ENCODE measurements at places on chromosomes 2 and 18.

DNA sequence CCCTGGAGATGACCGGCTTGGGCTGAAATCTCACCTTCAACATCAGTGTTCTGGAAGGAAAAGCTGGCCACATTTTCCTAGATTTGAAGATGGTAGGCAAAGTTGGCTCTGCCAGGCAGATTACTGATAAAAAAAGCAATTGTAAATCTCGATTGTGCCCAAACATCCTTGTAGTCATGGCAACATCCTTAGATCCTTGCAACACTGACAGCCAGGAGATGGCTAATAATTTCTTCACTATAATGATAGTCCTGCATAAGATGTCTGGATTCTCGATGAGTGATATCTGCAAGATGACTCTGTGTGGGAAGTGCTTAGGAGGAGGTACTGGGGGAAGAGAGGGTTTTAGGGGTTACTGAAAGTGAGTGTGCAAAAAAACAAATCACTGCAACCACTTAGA lies 149.1 kb downstream of the FSHR start:
- no peak for DNase-seq

GRCh38 chr2:124874676-124875075 lies 849.6 kb downstream of the CNTNAP5 start:
- no peak for DNase-seq

- no peak for DNase-seq
These were observed 429.1 kb downstream of the NRXN1 start for GRCh38 chr2:50602636-50603327.

- DNase-seq: no peak
These were observed 2.7 kb downstream of the CHPF start for GRCh38 chr2:219540784-219541504.

GRCh38 chr2:48531141-48531648 lies 1.2 kb downstream of the STON1 start:
- DNase-seq: peak; percentile 85

DNA sequence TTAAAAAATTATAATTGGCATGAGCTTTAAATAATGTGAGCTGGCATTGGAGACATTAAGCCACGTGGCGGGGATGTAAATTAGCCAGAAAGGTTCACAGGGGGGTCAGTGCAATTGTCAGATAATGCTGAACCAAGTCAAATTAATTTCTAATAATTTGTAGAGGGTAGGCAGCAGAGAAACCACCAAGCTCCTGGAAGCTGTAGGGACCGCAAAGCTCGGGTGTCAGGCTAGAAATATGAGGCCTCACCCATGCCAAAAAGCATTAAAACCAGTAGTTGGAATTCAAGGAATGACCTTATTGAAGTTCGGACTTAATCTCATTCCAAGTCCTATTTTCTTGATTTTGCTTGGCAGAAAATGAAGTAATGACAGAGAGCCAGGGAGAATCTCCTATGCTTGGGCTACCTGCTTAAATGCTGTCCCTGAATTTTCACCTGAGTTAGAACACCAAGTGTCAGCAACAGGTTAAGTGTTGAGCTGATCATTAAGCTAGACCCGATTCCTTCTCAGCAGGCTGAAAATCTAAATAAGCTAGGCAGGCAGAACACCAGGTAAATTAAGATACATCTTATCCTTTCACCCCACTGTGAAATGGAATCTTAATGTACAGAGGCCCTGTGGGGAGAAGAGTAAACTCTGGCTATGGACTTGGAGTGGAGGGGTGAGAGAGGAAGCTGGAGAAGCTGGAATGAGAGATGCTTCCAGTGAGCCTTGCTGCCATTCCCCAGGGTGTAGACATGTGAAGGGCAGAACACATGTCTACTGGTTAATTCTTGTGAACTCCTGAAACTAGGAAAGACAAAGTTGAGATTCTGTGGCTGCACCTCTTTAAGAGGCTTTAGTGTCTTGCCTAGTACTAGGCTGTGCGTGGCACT lies 520.0 kb downstream of the SLC4A3 start:
- peak; percentile 89 for DNase-seq

- no peak for DNase-seq
These were observed 60.7 kb downstream of the LYPD1 start for GRCh38 chr2:132609101-132609890.

- DNase-seq: no peak
These were observed 213.4 kb downstream of the CYP26B1 start for GRCh38 chr2:71934320-71934593.

DNA sequence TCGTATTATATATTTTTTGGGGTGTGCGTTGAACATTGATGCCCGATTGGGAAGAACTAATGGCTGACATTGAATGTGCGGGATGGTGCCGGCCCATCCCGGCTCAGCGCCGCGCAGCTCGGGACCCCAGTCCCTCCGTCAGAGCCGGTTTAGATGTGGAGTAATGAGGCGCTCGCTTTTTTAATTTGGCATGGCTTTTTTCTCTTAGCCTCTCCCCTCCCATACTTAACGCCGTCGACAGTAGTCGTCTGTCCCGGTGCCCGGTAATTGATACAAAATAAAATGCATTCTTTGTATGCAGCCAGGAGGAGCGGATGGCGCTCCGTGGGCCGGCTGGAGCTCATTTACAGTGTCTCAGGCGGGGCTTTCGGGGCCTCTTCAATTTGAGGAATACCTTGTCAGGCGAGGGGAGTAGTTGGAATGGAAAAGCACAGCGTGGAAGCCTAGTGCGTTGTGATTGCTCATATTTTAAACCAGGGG lies 209.2 kb downstream of the GBX2 start:
- DNase-seq: no peak

GRCh38 chr18:63074981-63075404 lies 244.6 kb downstream of the BCL2 start:
- DNase-seq: peak; percentile 10
